ENCODE measurements at places on chromosomes 2 and 18.

- no peak for DNase-seq
Observed at GRCh38 chr2:227674485-227674884, 7.9 kb downstream of the SCYGR5 start.

DNA sequence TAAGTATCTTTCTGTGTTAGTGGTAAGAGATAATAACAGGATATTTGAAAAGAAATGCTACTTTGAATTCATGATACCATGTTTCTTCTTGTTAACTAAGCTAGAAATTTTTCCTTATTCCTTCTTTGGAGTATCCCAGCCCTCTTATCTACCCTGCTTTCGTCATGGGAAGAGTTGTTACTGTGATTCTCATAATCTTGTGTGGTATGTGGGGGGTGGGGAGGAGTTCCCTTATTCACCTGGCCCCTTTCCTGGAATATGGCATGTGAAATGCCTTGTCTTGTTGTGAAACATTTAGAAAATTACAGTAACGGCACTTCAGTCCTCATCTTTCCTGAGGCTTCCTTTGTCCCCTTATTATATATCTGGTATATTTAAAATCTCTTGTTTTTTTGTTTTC, 129.9 kb downstream of the NCOA1 start:
- no peak for DNase-seq

- no peak for DNase-seq
Observed at GRCh38 chr2:205662206-205662965, 19.9 kb upstream of the NRP2 start.

DNA sequence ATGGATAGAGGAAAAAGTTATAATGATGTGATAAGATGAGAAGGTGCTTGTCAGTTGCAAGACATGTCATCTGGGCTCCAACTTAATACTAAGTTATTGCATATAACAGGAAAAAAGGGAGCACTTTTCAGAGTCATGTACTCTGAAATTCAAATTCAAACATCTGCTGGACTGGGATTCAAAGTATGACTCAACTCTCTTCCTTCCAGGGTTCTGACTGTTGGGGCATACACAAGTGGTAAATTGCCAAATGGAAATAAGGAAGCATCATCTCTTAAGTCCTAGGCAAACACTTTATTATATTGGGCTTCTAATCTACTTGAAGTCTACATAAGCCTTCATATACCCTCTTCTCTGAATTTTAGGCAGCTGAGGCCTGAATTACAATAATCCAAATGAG, 44.9 kb downstream of the ZBTB14 start:
- no peak for DNase-seq

DNA sequence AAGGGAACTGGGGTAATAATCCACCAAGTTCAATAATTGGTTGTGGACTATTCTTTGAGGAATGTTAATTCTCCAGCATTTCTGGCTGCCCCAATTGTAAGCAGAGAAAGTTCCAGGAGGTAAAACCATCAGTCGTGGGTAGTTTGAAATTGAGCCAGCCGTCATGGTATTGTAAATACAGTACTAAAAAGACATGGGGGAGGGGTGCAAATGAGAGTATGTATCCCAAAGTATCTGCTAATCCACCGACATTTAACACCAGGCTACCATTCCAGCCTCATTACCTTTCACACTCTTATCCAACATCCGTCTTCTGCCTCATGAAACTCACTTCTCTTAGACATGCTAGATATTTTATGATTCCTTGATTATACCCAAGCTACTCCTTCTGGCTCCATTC, 507.9 kb downstream of the ERBB4 start:
- no peak for DNase-seq

DNA sequence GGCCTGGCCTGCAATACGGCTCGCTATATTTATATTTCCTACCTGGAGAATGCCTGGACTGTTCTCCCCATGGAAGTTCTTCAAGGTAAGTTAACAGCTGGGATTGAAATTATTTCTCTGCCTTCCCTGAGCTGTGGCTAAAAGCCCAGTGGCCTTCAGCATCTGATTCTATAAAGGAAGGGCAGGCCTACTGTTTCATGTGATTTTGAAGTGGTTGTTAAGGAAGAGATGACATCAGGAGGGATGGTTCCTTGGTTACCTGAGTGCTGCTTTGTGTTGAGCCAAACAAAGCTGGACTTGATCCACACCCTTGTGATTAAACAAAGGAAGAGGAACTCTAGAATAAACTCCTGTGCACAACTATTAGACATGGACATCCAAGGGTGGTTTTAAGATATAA, 61.6 kb downstream of the MFSD6 start:
- no peak for DNase-seq

DNA sequence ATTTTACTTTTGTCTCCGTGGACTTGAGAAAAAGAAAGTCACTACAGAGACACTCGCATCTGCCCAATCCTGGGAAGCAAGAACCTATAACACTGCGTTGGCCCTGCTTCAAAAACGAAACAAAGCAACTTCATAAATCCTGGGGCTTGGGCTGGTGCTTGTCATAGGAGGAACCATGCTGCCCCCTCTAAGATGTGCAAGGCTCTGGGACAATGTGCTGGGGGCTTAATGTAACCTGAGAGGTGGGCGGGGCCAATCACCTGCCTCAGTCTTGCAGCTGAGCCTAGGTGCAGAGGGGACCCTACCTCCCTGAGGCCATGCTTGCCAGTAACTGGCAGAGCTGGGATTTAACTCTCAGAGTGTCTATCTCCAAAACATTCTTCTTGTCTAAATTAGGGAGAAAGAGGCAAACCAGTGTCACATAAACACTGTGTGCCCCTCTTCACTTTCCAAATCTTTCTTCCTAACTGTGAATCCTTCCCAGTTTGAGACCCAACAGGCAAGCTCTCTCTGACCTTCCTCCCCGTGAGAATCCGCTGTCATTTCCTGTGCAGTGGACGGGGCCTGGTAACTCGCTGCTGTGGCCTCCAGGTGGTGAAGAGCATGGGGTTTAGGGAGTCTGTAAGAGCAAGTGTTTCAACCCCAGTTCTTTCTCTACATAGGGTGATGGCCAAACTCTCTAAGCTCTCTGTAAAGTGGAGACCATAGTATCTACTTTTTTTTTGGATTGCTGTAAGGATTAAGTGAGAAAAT, 115.1 kb downstream of the ACKR3 start:
- DNase-seq, result no peak

DNA sequence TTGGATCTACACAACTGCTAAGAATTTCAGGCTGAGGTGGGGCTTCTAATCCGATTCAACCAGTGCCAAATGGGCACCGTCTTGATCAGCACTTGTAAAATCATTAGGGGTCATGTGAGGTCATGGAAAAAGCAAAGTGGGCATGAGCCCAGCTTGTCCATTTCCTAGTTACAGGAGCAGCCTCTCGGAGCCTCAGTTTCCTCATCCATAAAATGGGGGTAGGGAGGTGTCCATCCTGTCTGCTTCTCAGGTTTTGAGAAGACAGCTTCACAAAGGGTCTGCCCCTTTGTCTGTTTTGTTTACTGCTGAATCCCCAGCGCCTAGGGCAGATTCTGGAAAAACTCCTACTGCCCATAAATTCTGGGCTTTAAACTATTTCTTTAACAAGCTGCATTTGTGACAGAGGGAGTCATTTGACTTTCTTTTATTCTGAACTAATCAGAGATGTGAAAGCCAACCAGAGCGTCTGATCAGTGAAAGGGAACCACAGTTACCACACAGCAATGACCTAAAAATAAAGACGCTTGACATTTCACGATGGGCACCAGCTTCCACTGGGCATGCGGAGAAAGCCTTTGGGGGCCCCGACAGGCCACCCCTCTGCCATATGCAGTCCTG, 38.9 kb downstream of the DNMT3A start:
- DNase-seq, result no peak

DNA sequence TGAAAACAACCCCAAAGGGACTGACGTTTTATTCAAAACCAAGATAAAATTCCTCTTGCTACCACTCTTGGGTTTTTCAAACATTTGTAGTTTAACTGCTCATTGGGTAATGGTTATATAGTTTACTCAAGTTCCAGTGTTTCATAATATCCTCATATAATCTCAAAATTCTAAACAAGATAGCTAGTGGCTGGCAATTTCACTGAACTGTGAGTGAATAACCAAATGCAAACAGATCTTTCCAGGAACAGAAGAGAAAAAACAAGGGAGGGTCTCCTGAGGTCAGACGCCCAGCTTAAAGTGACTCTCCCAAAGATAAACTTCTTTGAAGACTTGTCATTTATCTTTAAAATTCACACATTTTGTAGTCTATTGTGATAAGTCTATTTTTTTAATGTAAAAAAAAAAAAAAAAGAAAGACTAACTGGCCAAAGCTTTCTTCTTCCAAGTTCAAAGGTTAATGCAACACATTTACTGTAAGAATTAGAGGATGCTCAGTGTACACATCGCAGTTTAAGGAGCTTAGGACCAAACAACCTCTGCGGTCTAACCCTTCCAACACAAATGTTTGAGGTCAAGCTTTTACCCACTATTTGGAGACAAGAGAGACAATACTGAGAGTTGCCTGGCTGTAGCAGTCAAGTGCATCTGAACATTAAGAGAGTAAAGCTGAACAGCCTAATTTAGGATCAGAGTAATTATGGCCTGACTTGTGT, 26.6 kb downstream of the LPIN2 start:
- DNase-seq, result no peak

DNA sequence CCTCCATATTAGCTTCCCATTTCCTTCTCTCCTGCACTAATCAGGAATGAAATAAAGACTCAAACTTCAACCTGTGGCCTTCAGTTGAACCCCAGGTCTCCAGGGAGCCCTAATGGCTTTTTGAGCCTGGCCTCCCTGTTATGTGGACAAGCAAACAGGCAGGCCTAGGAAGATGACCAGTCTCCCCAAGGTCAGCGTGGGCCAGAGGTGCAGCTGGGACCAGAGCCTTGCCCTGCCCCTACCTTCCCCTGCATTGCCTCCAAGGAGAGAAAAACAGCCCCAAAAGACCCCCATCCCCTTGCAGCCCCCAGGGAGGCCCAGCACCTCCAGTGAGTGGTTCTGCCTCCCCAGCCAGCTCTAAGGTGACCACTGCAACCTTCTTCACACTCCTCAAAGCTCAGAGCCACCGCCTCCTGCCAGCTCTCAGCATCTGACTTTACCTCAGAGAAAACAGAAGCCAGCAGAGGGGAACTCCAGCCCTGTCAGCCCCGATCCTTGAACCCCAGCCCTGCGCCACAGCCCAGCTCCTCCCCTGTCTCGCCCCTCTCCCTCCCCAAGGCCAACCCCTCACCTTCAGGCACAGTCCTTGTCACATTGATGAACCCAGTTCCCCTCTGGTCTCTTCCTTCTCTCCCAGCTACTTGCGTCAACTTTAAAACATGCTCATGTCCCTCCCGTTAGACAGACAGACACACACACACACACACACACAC, 59.5 kb upstream of the ID2 start:
- DNase-seq, result no peak

GRCh38 chr2:121532347-121532766, 1.7 kb downstream of the RNU4ATAC start:
- no peak for DNase-seq

GRCh38 chr18:13558124-13558523, 168.2 kb downstream of the FAM210A start:
- no peak for DNase-seq

GRCh38 chr2:97724073-97724410, 10.7 kb downstream of the ZAP70 start:
- DNase-seq, result no peak

GRCh38 chr18:28657961-28658360, 481.0 kb upstream of the CDH2 start:
- no peak for DNase-seq

DNA sequence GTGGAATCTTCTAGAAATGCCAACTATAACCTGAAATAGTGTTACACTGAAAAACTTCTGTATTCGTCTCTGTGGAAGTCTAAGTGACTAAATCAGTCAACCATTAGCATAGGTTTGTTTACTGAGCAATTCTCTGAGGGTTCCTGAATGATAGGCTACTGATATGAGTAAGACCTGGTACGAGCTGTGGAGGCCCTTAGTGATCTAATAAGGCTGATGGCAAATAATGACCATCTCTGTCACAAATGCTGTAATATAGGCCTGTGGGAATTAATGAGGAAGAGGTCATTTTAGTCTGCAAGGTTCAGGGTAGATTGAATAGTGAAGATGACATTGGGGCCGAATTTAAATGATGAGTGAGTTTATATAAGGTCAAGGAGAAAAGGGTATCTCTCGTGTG, 82.5 kb downstream of the MGAT5 start:
- no peak for DNase-seq

- no peak for DNase-seq
Observed at GRCh38 chr2:151824886-151825285, 3.3 kb downstream of the ARL5A start.

DNA sequence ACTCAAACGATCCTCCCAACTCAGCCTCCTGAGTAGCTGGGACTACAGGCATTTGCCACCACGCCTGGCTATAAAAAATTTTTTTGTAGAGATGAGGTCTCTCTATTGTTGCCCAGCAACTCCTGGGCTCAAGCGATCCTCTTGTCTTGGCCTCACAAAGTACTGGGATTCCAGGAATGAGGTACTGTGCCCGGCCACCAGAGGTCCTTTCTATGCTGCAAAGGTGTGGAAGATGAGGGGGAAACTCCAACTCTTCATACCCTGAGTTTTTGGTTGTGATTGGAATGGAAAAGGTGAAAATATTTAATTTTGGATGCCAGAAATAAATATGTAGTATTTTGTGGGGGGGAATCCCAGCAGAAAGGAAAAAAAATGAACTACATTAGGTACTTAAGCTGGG, 36.0 kb downstream of the MRPL33 start:
- no peak for DNase-seq

GRCh38 chr2:174668075-174668474, 70.5 kb upstream of the WIPF1 start:
- DNase-seq, result no peak

DNA sequence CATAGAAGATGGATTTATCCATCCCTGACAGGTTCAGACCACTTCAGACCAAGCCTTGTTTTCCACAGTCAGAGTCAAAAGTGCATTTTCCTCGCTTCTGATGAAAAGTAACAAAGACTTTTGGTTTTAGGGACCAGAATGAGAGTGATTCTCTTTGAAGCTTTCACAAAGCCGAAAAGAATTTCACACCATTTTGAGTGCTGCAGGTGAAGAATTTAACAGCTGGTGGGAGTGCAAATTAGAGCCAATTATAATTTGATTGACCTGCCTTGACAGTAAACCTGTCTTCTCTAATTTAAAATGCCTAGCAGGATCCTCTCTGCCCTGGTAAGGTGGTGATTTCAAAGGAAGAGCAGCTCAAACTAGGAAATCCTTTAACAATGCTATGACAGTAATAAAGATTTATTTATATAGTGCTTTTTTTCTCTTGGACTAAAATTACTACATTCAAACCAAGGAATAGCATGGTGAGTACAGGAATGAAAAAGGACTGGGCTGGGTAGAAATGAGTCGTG, 241.6 kb downstream of the HRH4 start:
- no peak for DNase-seq

GRCh38 chr2:182589121-182589520, 126.9 kb upstream of the DNAJC10 start:
- no peak for DNase-seq

- DNase-seq, result no peak
Observed at GRCh38 chr18:64380117-64380516, 231.2 kb upstream of the LINC00305 start.
